ENCODE measurements at places on chromosomes 3 and 15.

GRCh38 chr15:74937272-74937589 lies 642 bp downstream of the COX5A start:
- no peak for DNase-seq

- DNase-seq, result no peak
Observed at GRCh38 chr3:59808446-59808845, 758.6 kb upstream of the CFAP20DC start.

GRCh38 chr15:92845126-92845508 lies 55.0 kb upstream of the CHD2 start:
- DNase-seq, result no peak

- no peak for DNase-seq
Observed at GRCh38 chr3:94483403-94483802, 420.5 kb downstream of the NSUN3 start.

- DNase-seq, result no peak
Observed at GRCh38 chr3:188571531-188572095, 417.7 kb downstream of the LPP start.

DNA sequence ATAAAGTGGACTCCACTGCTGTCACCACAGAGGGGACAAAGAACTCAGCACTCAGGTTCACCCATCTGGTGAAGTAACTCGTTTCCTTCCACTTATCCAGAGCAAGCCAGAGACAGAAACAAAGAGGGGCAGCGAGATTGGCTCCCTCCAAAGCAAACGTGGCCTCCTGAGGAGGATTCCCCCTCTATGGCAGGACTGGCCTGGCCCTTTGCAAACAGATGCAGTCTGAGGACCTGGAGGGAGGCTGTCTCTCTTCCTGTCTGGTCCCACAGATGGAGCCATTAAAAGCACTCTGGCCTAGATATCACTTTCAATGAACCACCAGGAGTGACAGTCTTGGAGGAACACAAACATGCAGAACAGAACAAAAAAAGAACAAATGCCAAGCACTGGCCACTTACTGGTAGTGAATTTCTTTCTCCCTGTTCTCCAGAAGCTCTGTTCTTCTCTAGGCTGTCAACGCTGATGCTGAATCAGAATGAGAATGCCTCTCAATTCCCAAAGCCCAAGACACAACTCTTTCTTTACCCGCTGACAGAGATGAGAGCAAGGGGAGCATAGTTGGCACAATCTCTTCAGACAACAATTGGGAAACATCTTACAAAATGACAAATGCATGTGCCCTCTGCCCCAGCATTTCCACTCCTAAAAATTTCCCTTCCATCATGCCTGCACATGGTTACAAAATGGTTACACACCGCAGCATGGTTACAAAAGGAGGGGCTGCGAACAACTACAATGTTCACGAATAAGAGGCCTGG lies 14.3 kb downstream of the KLHL25 start:
- no peak for DNase-seq

All from 8988T (cell line).